ENCODE measurements at places on chromosomes 11 and 22. TPM values are rescaled to one million over a fixed set of nuclear protein-coding genes. Genes with fewer than 3 reads are reported as not detected.

DNA sequence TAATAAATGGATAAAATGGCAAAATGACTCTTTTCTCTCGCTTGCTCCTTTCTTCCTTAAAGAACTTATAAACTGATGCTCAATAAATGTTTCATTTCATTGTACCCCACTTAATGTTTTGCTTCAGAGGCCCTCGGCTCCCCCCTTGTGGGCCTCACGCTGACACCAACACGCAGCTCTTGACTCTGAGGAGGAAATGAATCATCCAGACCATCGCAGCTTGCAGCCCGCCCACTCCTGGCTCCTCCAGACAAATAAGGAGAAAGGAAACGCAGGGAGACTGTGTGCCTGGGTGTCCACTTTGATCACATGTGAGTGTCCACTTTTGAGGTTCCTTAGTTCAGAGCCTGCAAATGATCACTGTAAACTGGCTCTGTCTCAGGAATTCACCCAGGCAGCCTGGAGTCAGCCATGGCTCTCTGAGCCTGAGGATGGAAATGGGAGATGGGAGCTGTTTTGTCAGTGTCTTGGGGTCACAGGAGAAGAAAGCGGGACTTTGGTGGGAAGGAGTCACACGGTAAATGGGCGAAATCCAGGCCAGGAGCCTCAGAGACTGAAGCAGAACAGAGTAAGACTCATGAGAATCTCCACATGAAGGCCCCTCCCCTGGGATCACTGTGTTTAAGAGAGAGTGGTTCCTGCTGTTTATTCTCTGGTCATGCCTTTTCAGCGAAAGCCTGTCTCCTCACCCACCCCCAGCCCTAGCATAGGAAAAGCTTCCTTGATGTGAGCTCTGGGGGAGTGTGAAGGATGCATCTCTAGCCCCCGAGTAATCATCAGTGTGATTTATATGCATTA lies 96.5 kb downstream of the CWC15 start:
- DNase-seq: no peak

UBQLNL gene
- not detected for total RNA-seq

GRCh38 chr22:47027766-47028165 lies 265.3 kb downstream of the TBC1D22A start:
- peak; percentile 80 for DNase-seq

DNA sequence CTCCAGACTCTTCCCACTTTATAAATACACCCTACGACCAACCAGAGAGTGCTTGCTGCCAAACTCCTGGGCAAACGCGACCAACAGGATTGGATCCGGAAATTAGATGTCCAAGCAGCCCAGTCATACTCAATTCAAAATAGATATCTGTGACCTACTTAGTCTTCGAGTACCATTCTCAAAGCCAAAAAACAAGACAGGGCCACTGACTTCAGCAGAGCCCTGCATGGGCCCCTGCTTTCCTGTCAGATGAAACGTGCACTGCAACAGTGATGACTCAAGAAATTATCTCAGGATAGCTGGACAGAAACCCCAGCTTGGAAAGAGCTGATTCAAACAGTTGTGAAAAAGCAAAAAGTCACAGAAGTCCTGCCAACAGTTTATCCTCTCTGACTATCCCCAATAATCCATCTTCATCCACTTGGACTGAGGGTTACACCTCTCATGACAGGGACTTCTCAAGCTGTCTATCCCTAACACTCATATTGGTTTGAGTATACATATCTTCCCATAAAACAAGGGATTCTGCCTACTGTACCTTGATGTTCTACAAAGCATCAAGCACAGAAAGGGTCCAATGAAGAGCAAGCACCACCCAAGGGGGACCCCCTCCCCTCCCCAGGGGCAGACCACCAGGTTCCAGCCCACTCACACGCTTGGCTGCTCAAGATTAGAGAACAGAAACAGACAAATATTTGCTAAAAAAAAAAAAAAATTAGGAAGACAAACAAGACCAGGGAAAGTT lies 17.4 kb downstream of the SMCO4 start:
- no peak for DNase-seq

- no peak for DNase-seq
Measured at GRCh38 chr22:44286646-44287045, 26.1 kb downstream of the SHISAL1 start.

RIMBP3B gene
- total RNA-seq: 0.24 TPM

OR52I2 gene
- total RNA-seq: not detected

LAMTOR1 gene
- 114 TPM for total RNA-seq

SLC22A9 gene
- not detected for total RNA-seq

GGTLC3 gene
- total RNA-seq: not detected

GRCh38 chr11:126862664-126863243 lies 137.8 kb downstream of the KIRREL3 start:
- DNase-seq: peak; percentile 63

PAAF1 gene
- 19.5 TPM for total RNA-seq

- no peak for DNase-seq
Measured at GRCh38 chr11:96287822-96288439, 55.1 kb downstream of the MAML2 start.

- DNase-seq: no peak
Measured at GRCh38 chr11:46100670-46101069, 20.6 kb downstream of the PHF21A start.

GSTT2B gene
- 13.1 TPM for total RNA-seq

DNA sequence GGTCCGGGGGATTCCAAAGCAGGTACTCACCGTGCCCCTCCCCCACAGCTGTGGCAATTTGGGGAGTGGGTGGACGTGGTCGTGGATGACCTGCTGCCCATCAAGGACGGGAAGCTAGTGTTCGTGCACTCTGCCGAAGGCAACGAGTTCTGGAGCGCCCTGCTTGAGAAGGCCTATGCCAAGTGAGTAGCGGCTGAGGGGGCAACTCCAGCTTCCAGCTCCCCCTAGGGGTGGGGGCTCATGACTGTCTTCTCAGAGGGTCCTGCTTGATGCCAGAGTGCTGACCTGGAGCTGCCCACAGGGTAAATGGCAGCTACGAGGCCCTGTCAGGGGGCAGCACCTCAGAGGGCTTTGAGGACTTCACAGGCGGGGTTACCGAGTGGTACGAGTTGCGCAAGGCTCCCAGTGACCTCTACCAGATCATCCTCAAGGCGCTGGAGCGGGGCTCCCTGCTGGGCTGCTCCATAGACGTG lies 4.2 kb downstream of the CAPN1 start:
- peak; percentile 66 for DNase-seq

DNA sequence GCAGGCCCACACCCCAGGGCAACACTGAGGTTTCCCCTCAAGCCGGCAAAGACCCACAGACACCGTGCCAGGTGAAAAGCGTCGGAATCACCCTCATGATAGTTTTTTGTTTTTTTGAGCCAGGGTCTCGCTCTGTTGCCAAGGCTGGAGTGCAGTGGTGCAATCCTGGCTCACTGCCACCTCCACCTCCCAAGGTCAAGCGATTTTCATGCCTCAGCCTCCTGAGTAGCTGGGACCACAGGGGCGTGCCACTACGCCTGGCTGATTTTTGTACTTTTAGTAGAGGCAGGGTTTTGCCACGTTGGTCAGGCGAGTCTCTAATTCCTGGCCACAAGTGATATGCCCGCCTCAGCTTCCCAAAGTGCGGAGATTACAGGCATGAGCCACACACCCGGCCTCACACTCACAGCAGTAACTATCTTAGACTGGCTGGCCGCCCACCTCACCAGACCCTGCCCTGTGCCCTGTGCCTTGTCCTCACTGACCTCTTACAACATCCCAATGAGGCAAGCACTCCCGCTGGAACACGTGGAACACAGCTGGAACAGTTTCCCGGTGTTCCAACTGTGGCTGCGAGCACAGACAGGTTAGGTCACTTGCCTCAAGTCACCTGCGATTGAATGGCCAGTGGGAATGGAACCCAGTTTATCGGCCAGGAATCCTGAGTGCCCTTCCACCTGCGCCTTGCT lies 21.1 kb downstream of the LRRC10B start:
- DNase-seq: no peak

CCDC188 gene
- total RNA-seq: not detected

- no peak for DNase-seq
Measured at GRCh38 chr11:9808943-9809342, 145.1 kb downstream of the SWAP70 start.

GRCh38 chr11:23976426-23976825 lies 520.4 kb upstream of the LUZP2 start:
- no peak for DNase-seq

DNA sequence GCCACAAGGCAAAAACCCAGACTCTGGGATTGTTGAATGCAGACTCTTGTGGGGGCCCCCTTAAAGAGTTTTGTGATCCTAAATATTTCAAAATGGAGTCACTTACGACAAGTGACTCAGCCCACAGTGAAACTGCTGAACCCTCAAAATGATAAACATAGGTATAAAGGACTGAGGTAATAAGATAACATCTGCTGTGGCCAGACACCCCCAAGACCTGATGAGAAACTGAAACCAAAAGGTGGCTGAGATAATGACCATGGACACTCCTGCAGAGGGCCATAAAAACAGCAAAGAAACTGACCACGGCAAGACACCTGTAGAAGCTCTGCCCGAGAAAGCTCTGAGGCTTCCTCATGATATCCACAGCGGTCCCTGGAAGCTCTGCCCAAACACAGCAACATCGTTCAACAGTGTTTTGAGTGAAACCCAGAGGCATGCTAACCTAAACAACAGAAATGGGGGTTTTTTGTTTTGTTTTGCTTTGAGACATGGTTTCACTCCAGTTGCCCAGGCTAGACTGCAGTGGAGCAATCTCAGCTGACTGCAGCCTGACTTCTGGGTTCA lies 1.6 kb upstream of the PLAAT4 start:
- no peak for DNase-seq

SCN3B gene
- 0.14 TPM for total RNA-seq

NPAS4 gene
- not detected for total RNA-seq

GRCh38 chr22:19855504-19856409 lies 1.1 kb upstream of the GNB1L start:
- DNase-seq: peak; percentile 83

DNA sequence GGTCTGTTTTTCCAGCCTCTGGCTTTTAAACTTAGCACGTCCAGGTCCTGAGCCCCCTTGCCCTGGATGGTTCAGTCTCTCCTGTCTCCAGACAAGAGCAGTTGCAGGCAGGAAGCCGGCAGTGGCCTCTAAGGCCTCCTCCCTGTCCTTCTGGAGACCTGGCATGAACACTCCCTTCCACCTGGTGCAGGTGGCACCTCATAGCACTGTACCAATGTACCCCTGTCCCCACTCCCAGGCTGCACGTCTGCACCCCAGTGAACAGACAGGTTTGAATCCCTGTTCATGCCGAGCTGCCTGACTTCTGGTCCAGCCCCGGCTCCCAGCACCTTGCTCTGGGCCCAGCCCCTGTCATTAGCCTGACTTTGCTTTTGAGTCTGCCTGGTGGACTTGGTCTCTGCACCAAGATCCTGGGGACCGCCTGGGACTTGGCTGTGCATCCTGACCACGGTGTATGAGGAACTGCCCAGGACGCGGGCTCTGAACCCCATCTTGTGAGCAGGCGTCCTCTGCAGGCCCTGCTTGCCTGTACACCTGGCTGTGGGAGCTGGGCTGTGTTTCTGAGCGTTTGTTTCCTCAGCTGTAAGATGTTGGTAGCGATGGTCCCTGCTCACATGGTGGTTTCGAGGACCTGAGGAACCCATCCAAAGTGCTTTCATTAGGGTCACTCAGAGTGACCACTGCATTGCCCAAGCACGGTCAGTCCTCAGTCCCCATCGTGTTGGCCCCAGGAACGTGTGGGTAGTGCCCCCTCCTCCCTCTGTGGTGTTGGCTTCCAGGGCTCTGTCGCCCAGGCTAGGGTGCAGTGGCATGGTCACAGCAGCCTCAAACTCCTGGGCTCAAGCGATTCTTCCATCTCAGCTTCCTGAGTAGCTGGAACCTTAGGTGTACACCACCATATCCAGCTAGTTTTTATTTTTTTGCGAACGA lies 75.0 kb upstream of the SHANK2 start:
- DNase-seq: peak; percentile 16

GRCh38 chr22:39332441-39333064 lies 13.1 kb upstream of the RPL3 start:
- no peak for DNase-seq

DNA sequence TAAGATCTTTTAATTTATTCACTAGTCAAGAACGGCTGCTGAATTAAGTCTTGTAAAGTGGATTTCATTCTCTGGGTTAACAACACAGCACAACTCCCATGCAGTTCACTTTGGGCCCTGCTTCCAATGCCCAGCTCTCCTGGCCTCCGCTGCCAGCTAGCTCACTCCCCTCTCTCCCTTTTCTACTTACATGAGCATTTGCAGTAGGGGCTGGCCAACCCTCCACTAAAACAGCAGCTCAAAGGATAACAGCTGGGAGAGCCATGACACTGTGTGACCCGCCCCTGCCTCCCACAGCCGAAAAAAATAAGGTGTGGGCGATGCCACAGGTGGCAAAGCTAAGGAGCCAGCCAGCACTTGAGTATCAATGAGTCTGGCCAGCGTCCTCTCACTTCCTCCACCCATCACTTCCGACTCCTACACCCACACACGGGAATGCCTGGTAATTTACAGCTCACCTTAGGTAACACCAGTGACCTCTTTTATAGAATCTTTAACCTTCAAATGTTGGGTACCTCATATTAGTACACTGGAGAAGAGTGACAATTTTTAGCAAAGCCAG lies 56.8 kb downstream of the DGCR2 start:
- no peak for DNase-seq

GRCh38 chr22:47695176-47695575 lies 932.7 kb downstream of the TBC1D22A start:
- DNase-seq: no peak

DNA sequence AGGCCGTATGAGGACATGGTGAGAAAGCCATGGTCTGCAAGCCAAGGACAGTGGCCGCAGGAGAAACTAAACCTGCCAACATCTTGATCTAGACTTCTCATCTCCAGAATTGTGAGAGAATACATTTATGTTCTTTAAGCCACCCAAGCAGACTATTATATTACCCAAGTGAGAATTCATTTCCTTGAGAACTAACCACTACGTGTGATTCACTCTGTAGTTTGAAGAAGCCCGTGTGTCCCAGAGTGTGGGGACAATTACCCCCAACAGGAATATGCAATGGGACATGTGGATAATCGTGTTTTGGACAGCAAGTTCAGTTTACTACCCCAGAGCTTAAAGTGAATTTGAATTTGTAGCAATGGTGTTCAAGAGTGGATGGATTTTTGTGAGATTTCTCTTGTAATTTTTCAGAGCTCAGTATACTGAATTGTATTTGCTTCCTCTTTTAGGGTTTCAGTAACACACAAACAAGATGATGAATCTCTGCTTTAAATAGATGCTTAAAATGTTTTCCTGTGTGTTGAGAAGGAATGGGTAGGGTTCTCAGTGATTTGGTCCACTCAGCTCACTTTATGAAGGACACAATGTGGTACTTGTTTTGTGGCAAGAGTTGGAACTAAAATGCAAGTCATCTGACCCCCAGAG lies 100.0 kb upstream of the ARHGAP20 start:
- no peak for DNase-seq

INS gene
- not detected for total RNA-seq

DNA sequence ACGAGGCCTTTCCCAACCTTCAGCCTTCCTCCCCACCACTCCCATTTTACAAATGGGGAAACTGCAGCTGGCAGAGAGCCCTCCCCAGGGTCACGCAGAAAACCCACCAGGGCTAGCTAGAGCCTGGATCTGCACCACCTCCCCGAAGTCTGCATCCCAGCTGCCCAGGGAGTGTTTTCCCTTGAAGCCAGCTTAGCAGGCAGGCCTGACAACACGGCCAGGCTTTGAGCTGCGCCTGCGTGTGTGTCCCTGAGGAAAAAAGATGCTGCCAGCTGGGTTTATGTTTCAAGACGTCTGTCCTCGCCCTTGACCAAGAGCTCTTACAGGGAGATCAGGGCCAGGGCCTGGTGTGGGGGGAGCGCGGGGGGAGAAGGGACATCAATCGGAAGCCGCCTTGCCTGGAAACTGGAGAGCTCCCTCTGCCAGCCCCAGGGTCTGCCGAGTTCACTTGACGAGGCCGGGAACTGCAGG lies 20.3 kb downstream of the WNT11 start:
- peak; percentile 75 for DNase-seq

Measured in H7 (cell line).